GM12878 (cell line): ENCODE measurements at places on chromosomes 12 and 14. TPM values are rescaled to one million over a fixed set of nuclear protein-coding genes. Genes with fewer than 3 reads are reported as not detected.
A peak's percentile ranks its signal among the peaks of the same experiment; 100 is the strongest.

- H3K36me3 ChIP-seq, result no peaks in the 10 kb centered on the region
- H3K4me1 ChIP-seq, result no peaks in the 10 kb centered on the region
- no peak overlapping the region for H3K27ac ChIP-seq
- H3K4me3 ChIP-seq, result no peak overlapping the region
Observed at GRCh38 chr12:129549656-129550055, 354.2 kb downstream of the TMEM132D start.

DNA sequence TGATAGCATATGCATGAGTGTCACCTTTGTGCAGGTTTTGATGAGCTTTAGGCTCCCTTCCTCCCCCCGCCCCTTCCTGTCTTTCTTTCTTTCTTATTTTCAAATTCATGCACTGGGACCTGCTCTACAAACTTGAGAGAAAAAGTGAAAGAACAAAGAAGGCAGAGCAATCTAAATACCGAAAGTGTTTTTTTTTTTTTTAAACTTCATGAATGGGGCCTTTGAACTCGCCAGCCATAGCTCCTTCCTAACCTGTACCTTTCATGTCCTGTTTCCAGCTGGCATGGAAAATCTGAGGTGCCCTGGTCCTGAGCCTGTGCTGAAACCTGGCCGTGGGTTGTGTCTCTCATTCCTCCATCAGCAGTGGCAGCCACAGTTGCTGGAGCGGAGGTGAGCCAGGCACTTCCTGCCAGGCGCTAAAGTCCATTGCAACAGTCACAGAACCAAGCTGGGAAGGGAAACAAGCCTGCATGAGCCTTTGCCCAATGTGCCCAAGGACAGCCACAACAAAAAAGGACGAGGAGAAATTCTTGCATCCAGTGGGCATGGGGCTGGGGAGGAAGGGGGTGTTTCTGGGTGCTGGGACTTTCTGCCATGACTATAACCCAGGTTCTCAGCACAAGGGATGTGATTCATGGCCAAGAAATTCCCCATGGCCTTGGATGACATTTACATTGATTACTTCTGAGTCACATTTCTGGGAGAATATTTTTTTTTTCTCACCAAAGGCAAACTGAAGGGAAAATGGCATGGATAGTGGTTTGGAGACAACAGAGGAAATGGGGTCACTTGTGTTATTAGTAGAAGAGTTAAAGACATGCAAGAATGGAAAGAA, 102.7 kb downstream of the TMEM30B start:
- H3K36me3 ChIP-seq, result no peaks in the 10 kb centered on the region
- H3K4me3 ChIP-seq, result no peak overlapping the region
- DNase-seq, result no peak
- peak overlapping the region; percentile 19 for H3K27ac ChIP-seq
- H3K4me1 ChIP-seq, result peaks cover 7% of the 10 kb centered on the region
- H3K27me3 ChIP-seq, result no peaks in the 10 kb centered on the region

- H3K4me1 ChIP-seq, result no peaks in the 10 kb centered on the region
- H3K36me3 ChIP-seq, result no peaks in the 10 kb centered on the region
- H3K27me3 ChIP-seq, result no peaks in the 10 kb centered on the region
- H3K27ac ChIP-seq, result no peak overlapping the region
- H3K4me3 ChIP-seq, result no peak overlapping the region
- no peak for DNase-seq
Observed at GRCh38 chr14:23644195-23644918, 8.2 kb downstream of the DHRS2 start.

- DNase-seq, result no peak
- H3K4me3 ChIP-seq, result no peak overlapping the region
- peaks cover 4% of the 10 kb centered on the region for H3K27me3 ChIP-seq
- H3K27ac ChIP-seq, result no peak overlapping the region
- no peaks in the 10 kb centered on the region for H3K4me1 ChIP-seq
- H3K36me3 ChIP-seq, result no peaks in the 10 kb centered on the region
Observed at GRCh38 chr12:81077329-81077685, 572 bp upstream of the ACSS3 start.

DNA sequence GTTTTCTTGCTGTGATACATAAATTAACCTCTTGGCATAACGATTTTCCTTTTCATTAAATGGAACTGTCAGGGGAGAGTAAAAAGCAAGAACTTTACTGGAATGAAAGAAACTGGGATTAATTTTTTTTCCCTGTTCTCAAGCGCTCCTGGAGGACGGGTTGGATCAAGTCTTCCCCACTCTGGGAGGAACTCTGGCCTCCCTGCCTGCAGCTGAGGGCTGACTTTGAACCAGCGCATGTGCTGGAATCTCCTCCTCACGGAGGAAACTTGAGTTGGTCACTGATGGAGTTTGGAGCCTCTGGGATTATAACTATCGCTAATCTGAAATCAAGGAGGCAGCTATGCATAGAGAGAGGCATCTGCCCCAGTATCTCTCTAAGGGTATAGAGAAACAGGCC, 406.4 kb upstream of the TMEM132C start:
- H3K4me3 ChIP-seq, result no peak overlapping the region
- no peak for DNase-seq
- no peaks in the 10 kb centered on the region for H3K4me1 ChIP-seq
- H3K27me3 ChIP-seq, result no peaks in the 10 kb centered on the region
- H3K36me3 ChIP-seq, result no peaks in the 10 kb centered on the region

- no peak overlapping the region for H3K27ac ChIP-seq
- H3K27me3 ChIP-seq, result no peaks in the 10 kb centered on the region
- no peak overlapping the region for H3K4me3 ChIP-seq
- DNase-seq, result no peak
Observed at GRCh38 chr12:16094437-16094836, 183.0 kb downstream of the SLC15A5 start.

- no peaks in the 10 kb centered on the region for H3K27me3 ChIP-seq
- no peaks in the 10 kb centered on the region for H3K4me1 ChIP-seq
- no peaks in the 10 kb centered on the region for H3K36me3 ChIP-seq
- no peak overlapping the region for H3K27ac ChIP-seq
Observed at GRCh38 chr12:80766897-80767296, 50.2 kb downstream of the MYF5 start.

Gene CLEC12A
- 0.21 TPM in 1 of 2 replicates, not detected in the other for total RNA-seq

Gene KSR2
- total RNA-seq, result 0.05 and 0.10 TPM in 2 replicates
